Pancreas (tissue), 10 donors: ENCODE measurements at places on chromosomes 16 and 17.

DNA sequence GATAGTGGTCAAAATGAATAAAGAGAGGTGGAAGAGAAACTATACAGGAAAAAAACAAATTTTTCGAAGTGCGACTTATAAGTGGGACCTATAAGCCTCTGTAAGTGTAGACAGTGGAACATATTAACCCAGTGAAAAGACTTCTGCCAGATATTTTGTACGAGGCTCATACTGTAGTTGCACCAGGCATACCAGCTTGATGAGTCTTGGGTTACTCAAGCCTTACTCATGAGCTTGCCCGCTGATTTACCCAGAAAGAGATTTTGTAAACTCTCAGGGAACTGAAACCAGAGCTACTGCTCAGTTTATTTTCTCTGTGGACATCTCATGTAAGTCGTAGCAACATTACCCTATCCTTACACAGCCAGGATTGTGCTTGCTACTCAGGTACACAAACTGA lies 708.0 kb upstream of the SOX9 start:
- no peak overlapping the region for H3K27ac ChIP-seq
- H3K4me1 ChIP-seq = no peaks in the 10 kb centered on the region
- no peaks in the 10 kb centered on the region for H3K36me3 ChIP-seq
- H3K4me3 ChIP-seq = no peak overlapping the region

GRCh38 chr16:52549011-52549692 lies 2.2 kb upstream of the TOX3 start:
- no peaks in the 10 kb centered on the region for H3K36me3 ChIP-seq
- DNase-seq = no peak
- no peaks in the 10 kb centered on the region for H3K27me3 ChIP-seq
- no peaks in the 10 kb centered on the region for H3K4me1 ChIP-seq

DNA sequence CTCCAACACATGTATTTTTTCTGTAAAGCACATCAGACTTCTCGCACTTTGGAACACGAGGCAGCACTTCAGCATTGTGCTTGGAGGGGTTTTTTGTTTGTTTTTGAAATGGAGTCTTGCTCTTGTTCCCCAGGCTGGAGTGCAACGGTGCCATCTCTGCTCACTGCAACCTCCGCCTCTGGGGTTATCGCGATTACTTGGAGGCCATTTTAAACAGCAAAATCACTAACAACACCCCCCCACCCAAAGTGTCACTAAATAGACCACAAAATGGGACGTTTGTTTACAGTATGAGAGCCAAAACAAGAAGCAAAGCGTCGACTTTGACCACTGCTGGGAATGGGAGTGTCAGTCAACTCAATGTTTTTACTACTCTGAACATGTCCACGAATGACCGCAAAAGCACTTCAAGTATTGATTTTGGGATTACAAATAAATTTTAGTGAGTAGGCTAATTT lies 9.0 kb upstream of the C16orf87 start:
- DNase-seq = no peak
- no peaks in the 10 kb centered on the region for H3K4me1 ChIP-seq
- no peak overlapping the region for H3K4me3 ChIP-seq

- no peaks in the 10 kb centered on the region for H3K27me3 ChIP-seq
- H3K4me3 ChIP-seq = no peak overlapping the region
- no peak overlapping the region for H3K27ac ChIP-seq
- no peaks in the 10 kb centered on the region for H3K4me1 ChIP-seq
Measured at GRCh38 chr16:75865736-75866135, 139.4 kb upstream of the CPHXL start.

- peak overlapping the region; percentile 33 for H3K27ac ChIP-seq
- H3K27me3 ChIP-seq = no peaks in the 10 kb centered on the region
- no peaks in the 10 kb centered on the region for H3K36me3 ChIP-seq
- no peak overlapping the region for H3K4me3 ChIP-seq
- H3K4me1 ChIP-seq = peaks cover 33% of the 10 kb centered on the region
Measured at GRCh38 chr16:82050506-82050905, 15.5 kb downstream of the HSD17B2 start.
